Islet precursor cell (in vitro differentiated cells): ENCODE measurements at places on chromosomes 6 and 20.

DNA sequence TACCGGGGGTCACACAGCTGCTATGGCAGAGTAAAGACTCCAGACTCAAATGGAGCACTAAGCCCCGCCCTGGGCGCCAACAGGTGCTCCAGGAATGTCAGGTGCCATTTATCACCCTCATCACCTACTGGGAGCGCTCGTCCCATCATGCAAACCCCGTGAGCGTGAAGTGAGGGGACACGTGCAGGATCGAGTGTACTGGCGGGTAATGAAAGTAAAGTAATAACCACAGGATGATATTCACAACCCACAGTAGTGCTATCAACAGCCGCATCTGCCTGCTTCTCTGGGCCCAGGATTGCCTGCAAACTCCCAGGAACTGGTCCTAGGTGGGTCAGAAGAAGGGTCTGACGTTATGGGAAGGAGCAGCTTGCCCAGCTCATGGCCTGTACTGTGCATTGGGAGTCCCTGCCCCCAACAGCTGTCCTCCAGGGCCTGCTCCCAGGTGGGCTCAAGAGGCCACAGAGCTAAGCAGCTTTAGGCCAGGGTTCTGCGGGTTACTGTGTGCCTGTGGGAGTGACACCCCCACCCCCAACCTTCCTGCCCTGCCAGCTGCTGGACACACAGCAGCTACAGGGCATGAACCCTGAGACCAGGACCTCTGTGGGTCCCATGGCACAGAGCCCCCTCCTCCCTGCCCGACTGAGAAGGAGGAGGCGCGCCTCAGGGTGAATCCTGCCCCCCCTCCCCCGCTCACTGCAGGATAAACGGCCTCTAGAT is 120.5 kb upstream of the SULF2 start:
- DNase-seq: no peak

- DNase-seq: peak; percentile 70
Measured at GRCh38 chr20:60362531-60362930, 404.3 kb downstream of the CDH26 start.

- no peak for DNase-seq
Measured at GRCh38 chr6:107532706-107533105, 42.8 kb downstream of the SOBP start.

DNA sequence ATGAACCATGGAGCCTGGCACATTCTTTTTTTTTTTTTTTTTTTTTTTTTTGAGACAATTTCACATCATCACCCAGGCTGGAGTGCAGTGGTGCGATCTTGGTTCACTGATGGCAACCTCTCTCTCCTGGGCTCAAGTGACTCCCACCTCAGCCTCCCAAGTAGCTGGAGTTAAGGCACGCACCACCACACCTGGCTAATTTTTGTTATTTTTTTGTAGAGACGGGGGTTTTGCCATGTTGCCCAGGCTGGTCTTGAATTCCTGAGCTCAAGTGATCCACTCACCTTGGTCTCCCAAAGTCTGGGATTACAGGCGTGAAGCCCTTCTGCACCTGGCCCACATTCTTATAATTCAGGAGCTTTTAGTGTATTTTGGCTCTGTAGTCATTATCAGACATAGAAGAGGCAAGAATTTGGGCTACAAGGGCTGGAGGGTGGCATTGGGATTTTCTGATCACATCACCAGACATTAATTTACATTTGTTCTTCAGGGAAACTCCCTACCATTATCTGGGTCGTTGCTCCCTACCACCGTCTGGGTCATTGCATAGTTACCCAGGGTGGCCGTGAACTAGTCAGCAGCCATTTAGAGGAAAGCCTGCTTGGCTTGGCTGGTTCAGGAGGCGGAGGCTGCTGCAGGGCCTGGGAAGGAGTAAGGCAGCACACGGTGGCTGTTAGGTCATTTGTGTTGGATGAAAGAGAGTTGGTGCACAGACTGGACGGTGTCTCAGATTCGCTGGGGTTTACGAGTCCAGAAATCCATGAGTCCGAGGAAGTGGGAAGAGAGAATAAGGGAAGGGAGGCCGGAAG is 17.6 kb downstream of the ARID1B start:
- no peak for DNase-seq
